ENCODE measurements at places on chromosomes 5 and 9. TPM values are rescaled to one million over a fixed set of nuclear protein-coding genes. Genes with fewer than 3 reads are reported as not detected.

Gene COQ4
- 20.9 TPM for total RNA-seq

Gene PRSS3
- total RNA-seq: 11.3 TPM

Gene PLEKHG4B
- total RNA-seq: 3.1 TPM

Gene PCDHB3
- 0.72 TPM for total RNA-seq

Gene PCDHB8
- total RNA-seq: 0.72 TPM

Gene KCNN2
- 3.9 TPM for total RNA-seq

GRCh38 chr5:60092671-60093422 lies 199.3 kb upstream of the PDE4D start:
- DNase-seq: no peak

DNA sequence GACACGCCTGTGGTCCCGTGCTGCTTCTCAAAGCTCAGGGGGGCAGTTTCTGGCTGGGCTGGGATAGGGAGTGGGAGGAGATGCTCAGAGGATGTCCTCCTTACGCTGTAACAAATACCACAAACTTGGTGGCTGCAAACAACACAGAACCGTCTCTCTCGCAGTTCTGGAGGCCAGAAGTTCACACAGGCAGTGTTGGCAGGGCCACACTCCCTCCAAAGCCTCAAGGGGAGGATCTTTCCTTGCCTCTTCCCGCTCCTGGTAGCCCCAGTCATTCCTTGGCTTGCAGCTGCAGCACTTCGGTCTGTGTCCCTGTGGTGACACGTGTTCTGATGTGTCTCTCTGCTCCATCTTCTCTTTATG lies 10.4 kb upstream of the ORM1 start:
- no peak for DNase-seq

GRCh38 chr5:170139786-170140335 lies 34.2 kb downstream of the FOXI1 start:
- no peak for DNase-seq

DNA sequence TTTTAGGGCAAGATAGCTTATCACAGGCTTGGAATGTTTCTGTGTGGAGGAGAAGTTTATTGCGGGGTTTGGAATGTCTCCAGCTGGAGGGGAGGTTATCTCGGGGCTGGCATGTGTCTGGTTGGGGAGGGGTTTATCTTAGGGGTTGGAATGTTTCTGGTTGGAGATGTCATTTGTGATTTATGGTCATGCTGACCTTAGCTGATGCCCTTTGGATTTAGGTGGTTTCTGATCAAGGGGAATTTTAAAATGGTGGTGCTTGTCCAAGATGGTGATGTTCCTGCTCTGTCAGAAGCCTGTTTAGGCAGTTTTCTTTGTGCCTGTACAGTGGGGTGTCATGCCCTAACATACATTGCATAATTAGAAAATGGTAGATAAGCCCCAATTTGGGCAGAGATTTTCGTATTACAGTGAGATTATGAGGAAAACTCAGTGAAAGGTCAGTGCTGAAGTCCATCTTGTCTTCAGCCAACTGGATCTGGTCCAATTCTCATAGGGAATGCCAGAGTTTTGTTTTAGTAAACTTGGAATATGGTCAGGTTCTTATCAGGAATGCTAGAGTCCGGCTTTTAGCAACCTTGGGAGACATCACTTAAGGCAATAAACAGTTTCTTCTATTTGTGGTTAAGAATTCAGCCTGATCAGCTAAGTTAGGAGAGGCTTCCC lies 14.3 kb downstream of the CDK20 start:
- peak; percentile 14 for DNase-seq

- DNase-seq: peak; percentile 18
These were observed 26.6 kb downstream of the SGTB start for GRCh38 chr5:65695162-65695755.

DNA sequence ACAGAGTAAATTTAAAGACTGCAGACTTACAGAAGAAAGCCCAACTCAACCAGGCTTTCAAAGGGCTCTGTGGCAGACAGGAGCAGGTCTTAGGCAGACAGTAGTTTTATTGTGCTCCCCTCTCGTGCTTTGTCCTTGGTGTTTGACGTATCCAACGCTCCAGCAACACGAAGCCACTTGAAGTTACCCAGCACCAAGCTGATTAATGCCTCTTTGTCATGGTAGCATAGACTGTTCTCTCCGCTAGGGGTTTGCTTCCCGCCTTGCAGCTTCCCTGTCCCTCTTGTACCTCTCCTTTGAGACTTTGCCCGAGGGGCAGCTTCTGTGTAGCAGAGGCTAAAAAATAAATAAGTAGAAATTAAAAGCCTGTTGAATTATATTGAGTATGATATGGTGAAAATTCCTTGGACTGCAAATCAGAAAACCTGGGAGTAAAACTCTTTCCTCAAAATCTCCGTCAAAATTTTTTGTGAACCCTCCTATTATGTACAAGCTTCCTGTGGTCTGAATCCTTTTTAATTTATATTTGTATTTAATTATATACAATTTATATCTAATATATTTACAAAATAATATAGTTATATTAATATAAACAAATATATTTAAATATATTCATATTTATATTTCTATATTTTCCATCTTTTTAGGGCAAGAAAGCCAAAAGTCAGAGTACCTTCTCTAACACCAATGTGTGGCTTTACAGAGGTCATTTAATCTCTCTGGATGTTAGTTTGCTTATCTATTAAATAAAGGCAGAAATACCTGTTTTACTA lies 405.4 kb downstream of the DMAC1 start:
- DNase-seq: no peak

DNA sequence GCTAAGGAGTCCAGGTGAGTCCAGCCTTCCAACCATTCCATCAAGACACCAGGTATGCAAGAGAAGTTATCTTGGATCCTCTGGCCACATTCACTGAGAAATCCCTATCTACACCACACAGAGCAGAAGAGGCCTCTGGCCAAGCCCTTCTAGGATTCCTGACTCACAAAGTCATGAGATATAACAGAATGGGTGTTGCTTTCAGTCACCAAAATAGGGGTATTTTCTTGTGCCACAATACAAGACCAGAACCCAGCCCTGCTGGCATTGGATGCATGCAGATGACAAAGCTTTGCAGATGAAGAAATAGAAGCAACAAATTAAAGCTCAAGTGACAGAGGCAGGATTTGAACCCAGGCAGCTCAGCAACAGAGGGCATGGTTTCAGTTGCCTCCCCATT lies 73.5 kb downstream of the PTPN3 start:
- DNase-seq: no peak

GRCh38 chr5:60346393-60346792 lies 353.6 kb downstream of the DEPDC1B start:
- no peak for DNase-seq

DNA sequence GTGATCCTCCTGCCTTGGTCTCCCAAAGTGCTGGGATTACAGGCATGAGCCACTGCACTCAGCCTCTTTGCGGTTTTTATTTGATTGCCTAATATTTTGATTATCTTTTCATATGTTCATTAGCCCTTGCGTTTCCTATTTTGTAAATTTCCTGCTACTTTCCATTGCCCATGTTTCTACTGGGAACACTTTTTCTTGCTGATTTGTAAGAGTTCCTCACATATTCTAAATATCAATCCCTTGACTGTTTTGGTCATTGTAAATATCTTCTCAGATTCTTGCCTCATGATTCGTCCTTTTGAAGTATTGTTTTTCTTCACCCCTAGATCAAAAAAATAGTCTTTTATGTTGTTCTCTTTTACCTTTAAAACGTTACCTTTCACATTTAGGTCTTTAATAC lies 37.9 kb upstream of the TTC1 start:
- DNase-seq: no peak

DNA sequence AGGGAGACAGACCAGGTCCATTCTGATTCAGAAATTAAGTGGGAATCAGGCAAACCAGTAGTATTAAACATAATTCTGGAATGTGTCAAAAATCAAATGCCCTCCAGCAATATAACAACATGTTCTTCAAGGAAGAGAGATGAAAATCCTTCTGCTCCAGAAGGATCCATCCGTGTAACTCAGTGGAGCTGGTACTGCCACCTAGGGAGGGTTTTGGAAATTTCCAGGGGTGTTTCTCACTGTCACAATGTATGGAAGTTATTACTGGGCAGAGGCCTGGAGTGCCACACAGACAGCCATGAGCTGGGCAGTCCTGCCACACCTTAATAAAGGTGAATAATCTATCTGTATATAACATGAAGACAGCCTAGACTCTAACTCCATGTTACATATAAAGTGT lies 87.5 kb downstream of the TTLL11 start:
- peak; percentile 13 for DNase-seq

GRCh38 chr5:74042559-74042958 lies 416.6 kb downstream of the ARHGEF28 start:
- no peak for DNase-seq

DNA sequence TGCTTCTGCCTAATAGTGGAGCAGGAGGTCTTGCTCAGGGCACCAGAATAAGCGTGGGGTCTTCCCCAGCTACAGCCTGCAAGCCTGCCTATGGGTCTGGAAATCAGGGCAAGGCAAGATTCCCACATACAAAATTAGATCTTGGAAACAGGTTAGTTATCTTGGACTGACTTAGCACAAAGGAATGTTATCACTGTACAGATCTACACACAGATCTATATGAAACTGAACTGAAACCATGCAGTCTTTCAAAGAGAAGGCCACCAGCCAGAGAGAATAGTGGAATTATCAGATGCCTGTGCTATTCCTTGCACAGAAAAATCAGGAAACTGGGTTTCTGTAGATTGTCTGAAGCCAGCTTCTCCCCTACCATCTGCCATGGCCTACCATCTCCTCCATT lies 585.7 kb downstream of the ACTL7B start:
- DNase-seq: peak; percentile 29

GRCh38 chr5:151904909-151905308 lies 19.7 kb downstream of the GLRA1 start:
- DNase-seq: peak; percentile 25

GRCh38 chr9:123112015-123112975 lies 78.8 kb downstream of the GPR21 start:
- no peak for DNase-seq

- DNase-seq: no peak
These were observed 57.5 kb upstream of the GNAQ start for GRCh38 chr9:78089111-78089510.

GRCh38 chr5:136749016-136749415 lies 383.7 kb upstream of the TRPC7 start:
- DNase-seq: no peak

- no peak for DNase-seq
These were observed 1020.6 kb downstream of the TLE4 start for GRCh38 chr9:80592413-80592812.

- DNase-seq: no peak
These were observed 193.7 kb upstream of the NREP start for GRCh38 chr5:111950660-111951059.

DNA sequence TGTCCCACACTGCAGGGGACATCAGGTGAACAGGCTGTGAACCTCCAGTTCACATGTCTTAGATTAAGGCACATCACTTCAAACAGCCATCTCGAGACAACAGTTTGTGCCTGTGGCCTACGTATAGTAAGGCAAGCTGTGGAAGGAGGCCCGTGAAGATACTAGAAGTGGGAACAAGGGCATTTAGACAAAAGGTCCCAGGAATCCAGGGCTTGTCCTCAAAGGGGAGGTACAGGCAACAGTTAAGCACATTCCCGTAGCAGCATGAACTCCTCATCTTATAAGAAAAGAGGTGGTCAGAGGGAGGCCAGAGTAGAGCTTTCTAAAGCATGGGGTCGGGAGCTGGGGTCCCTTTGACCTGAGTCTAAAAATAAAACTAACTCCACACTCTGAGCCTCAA lies 122.5 kb upstream of the TRPM3 start:
- no peak for DNase-seq

DNA sequence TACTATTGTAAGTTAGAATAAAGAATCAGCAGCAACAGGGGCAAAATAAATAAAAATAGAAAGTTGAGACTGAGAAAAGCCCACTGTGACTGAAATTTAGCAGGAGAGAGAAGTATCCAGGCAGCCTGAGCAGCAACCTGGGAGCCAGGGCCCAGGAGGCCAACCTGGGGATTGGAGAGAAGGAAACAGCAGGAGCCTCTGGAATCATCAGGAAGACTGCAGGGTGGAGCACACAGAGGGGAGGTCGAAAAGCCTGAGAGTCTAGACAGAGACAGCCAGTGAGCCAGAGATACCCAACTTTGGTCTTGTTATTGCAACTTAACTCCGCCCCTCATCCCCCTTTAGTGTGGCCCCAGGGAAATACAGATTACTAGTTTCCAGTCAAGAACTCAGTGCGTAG lies 98.6 kb downstream of the SLC1A3 start:
- DNase-seq: peak; percentile 37

DNA sequence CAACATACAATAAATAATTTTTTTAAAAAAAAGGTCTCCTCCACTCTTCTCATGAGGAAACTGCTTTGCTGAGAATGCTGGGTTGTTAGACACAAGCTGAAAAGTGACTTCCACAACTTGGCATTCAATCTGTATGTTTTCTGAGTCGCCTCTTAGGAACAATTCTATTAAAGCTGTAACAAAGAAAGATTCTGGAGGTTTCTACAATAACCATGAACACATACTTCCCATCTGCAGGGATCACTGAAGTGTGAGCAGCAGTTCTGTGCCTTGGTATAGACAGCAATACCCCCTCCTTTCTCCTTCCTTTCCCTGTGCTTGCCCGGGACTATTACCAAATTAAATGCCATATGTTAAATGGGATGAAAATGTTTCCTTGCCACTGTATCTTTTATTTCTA lies 1.5 kb downstream of the DIRAS2 start:
- DNase-seq: no peak

DNA sequence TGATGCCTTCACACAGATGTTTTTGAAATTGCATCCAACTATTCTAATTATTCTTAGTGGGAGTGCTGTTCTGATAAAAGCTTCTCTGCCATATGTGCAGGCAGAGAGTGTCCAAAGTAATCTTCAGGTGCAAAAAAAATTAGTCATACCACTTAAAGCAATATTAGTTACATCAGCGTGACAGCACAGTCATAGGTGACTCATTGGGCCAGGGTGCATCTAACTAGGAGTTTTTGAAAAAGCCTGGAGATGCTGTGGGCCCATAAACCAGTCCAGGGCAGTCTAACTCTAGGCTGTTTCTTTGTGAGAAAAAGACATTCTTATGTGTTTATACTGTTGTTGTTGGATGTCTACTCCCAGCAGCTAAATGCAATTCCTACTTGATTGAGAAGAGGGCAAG lies 33.0 kb upstream of the C6 start:
- DNase-seq: no peak

DNA sequence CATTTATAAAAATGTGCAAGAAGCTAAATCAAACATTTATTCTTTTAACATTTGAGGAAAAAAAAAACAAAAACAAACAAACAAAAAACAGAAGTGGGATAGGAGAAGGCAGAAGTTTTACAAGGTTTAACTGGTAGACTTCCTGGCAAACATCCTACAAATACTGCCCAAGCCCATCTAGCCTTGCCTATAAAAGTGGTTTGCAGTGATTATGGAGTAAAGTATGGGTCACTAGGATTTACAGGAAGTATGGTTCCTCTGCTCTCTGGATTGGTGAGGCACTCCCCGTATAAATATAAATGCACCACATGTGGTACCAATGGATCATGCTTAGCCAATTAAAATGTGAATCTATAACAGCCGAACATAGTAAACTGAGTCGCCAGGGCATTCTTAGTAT lies 291.9 kb downstream of the EDIL3 start:
- DNase-seq: no peak
